Activated T-cell treated with anti-CD3 and anti-CD28 coated beads, Interleukin-2, amount 50 U/mL, for 72 hours (primary cell): ENCODE measurements at places on chromosomes 7 and 10. TPM values are rescaled to one million over a fixed set of nuclear protein-coding genes. Genes with fewer than 3 reads are reported as not detected.

TMEM196 gene
- total RNA-seq = not detected

OSBPL3 gene
- total RNA-seq = 53.0 TPM

PLXDC2 gene
- total RNA-seq = 0.07 TPM

DHX32 gene
- total RNA-seq = 34.4 TPM

C10orf143 gene
- total RNA-seq = 12.0 TPM

SPDYE5 gene
- total RNA-seq = not detected

PLPP4 gene
- not detected for total RNA-seq

LRRN3 gene
- 15.3 TPM for total RNA-seq

BAG3 gene
- total RNA-seq = 16.4 TPM

SFTPA1 gene
- total RNA-seq = not detected

HKDC1 gene
- 1.6 TPM for total RNA-seq

KIF11 gene
- 56.7 TPM for total RNA-seq

ZKSCAN5 gene
- total RNA-seq = 9.3 TPM

CLRN3 gene
- not detected for total RNA-seq

VSTM4 gene
- 0.25 TPM for total RNA-seq

TRIM4 gene
- 38.2 TPM for total RNA-seq

DHTKD1 gene
- total RNA-seq = 28.6 TPM

VWDE gene
- total RNA-seq = 0.43 TPM

BRAF gene
- 56.2 TPM for total RNA-seq
